ENCODE measurements at places on chromosomes 1 and 21.

GRCh38 chr1:94702442-94702815, 117.7 kb upstream of the SLC44A3 start:
- no peak for DNase-seq

DNA sequence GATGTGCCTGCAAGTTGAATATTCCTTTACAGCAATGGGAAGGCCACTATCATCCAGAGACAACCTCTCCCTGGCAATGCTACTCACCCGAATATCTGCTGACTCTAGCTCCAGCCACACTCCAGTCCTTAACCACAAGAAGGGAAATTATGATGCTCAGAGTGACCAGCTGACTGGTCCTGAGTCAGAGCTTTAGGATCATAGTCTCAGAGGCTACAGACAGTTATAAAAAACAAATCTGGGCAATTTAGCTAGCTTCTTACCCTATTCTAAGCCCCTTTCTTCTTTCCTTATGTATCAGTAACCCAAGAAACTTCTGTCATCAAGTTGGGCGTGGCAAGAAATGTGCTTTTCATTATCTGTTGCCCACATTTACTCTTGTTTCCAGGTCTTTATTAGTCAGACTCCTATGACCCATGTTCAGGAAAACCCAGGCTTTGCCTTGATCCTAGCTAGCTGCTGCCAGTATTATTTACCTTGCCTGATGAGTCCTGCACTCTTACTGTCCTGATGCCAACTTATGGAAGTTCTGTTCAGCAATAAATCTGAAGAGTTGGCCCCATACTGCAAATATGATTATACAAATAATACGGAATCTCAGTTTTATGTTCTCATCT, 207.0 kb downstream of the TTLL7 start:
- DNase-seq: no peak

- no peak for DNase-seq
Measured at GRCh38 chr1:31627301-31627929, 9.9 kb downstream of the HCRTR1 start.

- DNase-seq: no peak
Measured at GRCh38 chr1:62198781-62199125, 4.1 kb downstream of the L1TD1 start.
